HEK293T (cell line): ENCODE measurements at places on chromosomes 4 and X.

DNA sequence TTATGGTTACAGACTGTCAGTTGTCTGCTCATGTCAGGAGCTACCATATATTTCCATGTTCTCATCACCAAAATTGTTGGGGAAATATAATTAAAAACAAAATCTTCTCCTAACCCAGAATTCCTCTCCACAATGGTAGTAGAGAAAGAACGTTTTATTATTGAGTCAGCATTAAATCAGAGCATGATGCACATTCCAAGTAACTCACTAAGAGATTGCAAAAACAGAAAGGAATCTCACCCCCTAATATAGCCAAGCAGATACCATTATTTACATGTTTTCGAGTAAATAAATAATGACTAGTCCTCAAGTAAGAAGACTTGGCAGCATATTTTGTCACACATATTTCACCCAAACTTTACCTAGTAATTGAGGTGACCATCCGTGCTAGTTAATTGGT is 36.2 kb upstream of the ARHGEF6 start:
- no peak for DNase-seq

DNA sequence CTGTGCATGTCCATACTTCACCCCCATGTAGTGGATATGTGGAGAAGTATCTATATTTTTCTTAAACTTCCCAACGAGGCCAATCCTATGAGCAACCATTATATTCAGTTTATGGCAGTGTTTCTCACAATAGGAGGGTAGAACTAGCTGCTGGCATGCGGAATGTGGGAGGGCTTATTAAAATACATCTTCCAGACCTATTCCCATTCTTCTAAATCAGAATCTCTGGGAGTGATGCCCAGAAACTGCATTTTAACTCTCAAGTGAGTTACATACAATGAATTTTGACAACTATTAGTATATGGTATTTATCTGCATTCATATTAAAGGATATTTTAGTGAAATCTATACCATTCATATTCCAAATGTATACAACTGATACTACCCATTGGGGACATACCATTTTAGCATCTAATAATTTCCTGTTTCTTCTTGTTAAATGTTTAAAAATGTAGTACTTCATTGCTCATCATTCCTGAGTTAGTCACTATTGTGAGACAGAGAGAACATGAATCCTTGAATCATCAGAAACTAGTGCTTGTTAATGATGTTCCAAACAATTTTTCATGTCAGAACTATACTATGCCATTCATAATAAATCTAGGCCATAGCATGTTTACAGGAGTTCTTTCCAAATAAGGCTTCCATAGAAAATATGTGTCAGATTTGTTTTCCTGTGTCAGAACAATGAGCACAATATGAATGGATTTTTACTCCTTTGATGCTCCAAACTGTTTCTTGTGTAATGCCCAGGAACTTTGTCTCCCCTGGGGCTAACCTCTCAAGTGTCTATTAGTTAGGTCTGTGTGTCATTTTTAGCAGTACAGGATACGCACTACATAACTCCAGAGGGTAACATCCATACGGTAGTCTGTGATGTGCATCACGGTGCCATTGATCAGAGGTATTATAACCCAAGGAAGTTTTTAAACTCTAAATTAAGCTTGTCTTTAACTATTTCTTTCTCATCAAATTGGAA is 198.8 kb upstream of the BMP3 start:
- DNase-seq = no peak

DNA sequence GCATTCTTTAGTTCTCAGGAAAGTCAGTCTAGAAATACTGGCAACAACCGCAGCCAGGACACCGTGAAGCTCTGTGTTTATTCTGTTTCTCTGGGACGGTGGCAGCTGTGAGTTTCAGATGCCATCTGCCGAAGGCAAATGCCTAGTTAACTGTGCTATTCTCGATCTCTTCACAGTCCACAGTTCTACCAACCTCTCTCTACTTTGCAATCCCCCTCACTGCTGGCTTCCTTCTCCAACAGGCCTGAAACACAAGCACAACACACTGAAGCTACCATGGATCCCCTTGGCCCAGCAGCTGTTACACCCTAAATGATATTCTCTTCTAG is 118.8 kb downstream of the ZNF827 start:
- no peak for DNase-seq

DNA sequence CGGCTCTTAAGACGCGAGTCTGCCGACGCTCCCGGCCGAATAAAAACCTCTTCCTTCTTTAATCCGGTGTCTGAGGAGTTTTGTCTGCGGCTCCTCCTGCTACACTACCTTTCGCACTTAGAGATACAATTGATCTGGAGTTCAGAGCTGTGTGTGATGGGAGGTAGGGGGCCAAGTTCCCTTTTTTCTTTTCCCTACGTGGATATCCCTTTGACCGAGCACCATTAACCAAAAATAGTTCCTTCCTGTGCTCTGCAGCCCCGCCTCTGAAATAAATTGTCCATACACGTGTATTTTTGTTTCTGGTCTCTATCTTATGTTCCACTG is 555 bp upstream of the PGM2 start:
- peak; percentile 12 for DNase-seq

DNA sequence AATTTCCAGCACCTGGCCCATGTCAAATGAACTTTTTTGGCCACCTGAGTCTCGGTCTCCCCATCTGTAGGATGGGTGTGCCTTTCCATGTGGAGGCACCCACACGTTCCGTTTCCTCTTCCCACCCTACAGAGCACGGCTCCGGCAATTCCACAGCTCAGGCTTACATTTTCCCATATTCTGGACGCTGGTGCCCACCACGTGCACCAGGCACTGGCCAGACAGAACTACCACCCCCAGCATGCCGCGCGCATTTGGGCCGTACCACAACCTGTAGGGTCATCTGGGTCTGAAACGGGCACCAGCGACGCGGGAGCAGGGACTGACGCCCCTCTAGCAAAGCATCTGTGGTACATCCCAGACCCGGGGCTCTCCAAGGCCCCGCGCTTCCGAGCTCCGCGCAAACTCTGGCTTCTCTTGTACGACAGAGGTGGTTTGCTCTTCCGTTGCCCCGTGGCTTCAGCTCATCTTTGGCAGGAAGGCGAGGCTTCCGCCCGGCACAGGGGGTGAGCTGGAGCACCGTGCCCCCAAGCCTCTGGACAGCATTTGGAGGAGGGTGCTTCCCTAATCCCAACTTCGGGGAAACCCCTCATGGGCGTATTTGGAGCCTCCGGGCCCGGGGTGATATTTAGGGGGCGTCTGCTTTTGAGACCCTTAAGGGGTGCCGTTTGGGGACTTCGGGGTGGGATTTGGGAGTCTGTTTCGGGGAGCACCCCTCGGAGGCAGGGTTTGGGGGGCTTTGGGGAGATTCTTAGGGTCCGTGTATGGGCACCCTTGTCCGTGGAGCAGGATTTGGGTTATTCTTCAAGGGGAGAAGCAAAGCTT is 3.0 kb upstream of the UBA1 start:
- peak; percentile 85 for DNase-seq

- no peak for DNase-seq
Measured at GRCh38 chr4:154490583-154491340, 837 bp downstream of the DCHS2 start.
